Daoy (cell line): ENCODE measurements at places on chromosomes 13 and 19.

DNA sequence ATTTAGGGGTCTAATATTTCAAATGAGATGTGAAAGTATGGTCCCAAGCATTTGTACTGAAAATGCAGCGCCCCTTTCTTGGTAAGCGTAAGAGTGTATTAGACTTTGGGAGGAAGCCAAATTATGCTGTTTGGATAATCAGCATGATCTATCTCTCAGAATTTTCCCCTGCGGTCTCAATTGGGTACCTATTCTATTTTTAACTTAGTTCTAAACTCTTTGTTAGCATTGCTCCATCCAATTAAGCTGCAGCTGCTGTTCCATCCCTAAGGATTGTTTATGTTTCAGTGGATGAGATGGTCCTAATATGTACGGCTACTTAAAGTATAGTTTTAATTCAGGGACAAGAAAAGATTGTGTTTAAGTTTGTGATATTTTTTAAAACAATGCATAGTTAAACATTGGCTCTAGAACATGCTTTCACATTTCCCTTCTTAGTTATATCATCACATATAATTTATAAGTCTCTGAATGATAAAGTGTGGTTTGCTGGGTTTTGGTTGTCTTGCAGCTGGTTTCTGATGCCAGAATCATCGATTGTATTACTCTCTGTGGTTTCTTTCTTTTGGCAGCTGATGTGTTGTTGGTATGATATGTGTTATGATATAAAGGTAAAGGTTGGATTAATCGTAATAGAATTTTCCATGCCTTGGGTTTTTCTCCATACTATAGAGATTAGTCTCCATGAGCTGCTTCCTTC lies 15.0 kb downstream of the POLR1D start:
- no peak for DNase-seq

- peak; percentile 39 for DNase-seq
These were observed 62.3 kb downstream of the KCNC3 start for GRCh38 chr19:50266896-50267295.

GRCh38 chr13:63983366-63983765 lies 2567.7 kb upstream of the PCDH20 start:
- DNase-seq = no peak

GRCh38 chr13:39224671-39225240 lies 186.5 kb downstream of the NHLRC3 start:
- no peak for DNase-seq

DNA sequence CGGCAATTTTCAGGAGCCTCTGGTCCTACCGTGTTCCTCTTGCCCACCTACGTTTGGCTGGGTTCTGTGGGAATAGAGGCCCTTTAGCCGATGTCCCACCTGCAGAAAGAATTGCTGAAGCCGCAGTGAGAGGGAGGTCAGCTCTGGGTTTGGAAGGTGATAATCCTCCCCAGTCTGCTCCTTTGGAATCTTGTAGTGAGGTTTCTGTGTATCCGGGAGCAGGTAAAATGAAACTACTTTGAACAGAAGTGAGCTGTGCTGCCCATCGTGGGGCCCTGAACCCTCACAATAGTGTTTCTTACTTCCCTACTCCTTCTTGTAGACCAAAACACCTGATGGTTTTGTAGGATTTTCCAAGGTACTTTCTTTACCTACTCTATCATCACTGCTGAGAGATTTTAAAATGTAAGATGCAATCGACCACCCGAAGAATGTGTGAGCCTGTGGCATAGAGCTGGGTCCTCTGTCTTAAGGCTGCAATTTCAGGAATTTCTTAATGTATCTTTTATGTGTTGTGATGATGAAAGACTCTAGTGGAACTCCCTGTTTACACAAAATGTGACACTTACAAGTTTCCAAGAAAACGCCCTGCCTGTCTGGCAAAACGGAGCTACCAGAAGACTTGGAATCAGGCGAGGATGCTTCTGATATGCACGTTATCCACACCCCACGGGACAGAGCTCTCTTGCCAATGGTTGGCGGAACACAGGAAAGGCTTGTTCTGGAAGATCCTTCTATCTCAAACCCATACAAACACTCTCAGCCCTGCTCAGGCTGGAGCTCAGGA lies 76.1 kb downstream of the RGCC start:
- DNase-seq = no peak

DNA sequence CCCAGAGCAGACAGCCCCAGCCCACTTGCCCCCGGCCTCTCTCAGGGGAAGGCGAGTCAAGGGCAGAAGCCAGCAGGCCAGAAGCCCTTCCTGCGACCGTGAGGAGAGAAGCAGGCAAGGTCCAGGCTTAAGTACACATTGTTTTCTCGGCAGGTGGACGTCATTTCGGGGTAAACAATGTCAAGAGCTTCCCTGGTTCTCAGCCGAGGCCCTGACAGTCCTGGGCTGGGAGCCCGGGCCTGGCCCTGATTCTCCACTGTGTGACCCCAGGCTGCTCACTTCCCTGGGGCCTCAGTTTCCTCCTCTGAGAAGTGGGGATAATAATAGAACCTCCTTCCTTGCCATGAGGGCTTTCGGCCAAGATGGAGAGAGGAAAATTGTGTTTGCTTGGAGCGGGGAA lies 19.4 kb downstream of the PLVAP start:
- no peak for DNase-seq

DNA sequence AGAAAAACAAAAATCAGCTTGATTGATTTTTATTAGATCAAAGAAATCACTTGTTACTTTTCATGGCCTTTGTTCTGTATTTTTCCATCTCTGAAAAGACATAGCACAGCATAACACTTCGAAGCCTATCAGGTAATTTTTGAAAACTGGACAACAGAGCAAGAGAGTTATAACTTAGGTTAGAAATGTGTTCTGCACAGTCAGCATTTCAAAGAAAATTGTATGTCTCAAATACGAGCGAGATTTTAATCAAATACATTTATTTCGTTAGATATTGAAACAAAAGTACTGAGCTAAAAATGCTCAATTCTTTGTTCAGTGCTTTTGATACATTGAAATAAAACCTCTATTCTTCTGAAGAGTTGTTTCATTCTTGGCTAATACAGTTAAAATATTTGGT lies 144.1 kb upstream of the SLC10A2 start:
- no peak for DNase-seq

- DNase-seq = no peak
These were observed 9.9 kb downstream of the PCDH8 start for GRCh38 chr13:52838433-52839107.

DNA sequence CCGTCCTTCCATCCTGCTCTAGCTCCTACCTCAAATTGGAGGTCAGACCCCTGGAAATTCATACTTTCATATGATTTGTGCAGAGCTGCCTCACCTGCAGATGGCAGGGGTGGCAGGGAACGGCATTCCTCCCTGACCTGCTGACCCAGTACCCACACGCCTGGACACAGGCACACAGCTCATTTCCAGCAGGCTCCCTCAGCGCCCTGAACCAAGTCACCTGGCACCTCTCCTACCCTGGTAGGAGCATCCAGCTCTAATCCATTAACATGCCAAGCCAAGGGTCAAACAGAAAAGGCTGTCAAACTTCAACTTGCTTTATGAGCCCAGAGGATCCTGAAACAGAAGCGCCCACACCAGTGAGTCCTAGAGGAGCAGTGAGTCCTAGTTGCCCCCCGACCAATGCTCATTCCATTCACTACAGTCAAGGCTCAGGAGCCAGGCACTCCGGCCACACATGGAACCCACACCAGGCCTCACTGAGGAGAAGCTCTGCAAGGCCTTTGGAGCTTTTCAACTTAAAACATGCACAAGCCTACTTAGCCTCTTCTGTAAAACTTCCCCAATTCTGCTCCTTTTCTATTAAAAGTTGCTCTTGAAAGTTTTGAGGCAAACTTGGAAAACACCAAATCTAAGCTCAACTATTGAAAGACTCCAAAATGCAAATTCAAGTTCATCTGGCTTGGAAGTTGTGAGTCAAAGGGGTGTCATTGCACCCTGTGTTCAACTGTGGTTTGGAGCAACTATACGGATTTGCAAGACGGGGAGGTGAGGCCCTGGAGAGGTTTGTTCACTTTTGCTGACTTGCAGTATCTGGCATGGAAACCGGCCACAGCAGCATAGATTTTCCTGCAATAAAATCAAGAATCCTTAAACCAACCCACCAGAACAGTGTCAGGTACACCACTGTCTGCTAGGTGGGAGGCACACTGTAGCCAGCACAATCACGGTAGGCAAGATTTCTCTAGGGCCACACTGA lies 96.7 kb downstream of the CRYL1 start:
- no peak for DNase-seq

GRCh38 chr19:42115705-42116104 lies 16.5 kb downstream of the POU2F2 start:
- no peak for DNase-seq

- no peak for DNase-seq
These were observed 140.2 kb downstream of the NUFIP1 start for GRCh38 chr13:44848920-44849676.

- DNase-seq = no peak
These were observed 58.3 kb upstream of the CSNK1A1L start for GRCh38 chr13:37163641-37164265.

DNA sequence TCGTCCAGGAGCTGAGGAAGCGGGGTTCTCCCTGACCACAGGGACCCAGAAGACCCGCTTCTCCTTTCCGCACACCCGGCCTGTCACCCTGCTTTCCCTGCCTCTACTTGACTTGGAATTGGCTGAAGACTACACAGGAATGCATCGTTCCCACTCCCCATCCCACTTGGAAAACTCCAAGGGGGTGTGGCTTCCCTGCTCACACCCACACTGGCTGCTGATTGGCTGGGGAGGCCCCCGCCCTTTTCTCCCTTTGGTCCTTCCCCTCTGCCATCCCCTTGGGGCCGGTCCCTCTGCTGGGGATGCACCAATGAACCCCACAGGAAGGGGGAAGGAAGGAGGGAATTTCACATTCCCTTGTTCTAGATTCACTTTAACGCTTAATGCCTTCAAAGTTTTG lies 18.9 kb downstream of the VASP start:
- peak; percentile 80 for DNase-seq

- DNase-seq = no peak
These were observed 1575.1 kb upstream of the SLC10A2 start for GRCh38 chr13:104641309-104641708.

- no peak for DNase-seq
These were observed 22.0 kb downstream of the GP6 start for GRCh38 chr19:55016017-55016416.

GRCh38 chr13:20247403-20247802 lies 15.3 kb upstream of the GJB6 start:
- DNase-seq = no peak
